Hematopoietic multipotent progenitor cell treated with erythropoietin and hydrocortisone succinate and interleukin-3 and kit ligand, for 15 days (in vitro differentiated cells): ENCODE measurements at places on chromosomes 16 and 17.

- DNase-seq: no peak
Measured at GRCh38 chr17:39098588-39098987, 52.8 kb downstream of the PLXDC1 start.

DNA sequence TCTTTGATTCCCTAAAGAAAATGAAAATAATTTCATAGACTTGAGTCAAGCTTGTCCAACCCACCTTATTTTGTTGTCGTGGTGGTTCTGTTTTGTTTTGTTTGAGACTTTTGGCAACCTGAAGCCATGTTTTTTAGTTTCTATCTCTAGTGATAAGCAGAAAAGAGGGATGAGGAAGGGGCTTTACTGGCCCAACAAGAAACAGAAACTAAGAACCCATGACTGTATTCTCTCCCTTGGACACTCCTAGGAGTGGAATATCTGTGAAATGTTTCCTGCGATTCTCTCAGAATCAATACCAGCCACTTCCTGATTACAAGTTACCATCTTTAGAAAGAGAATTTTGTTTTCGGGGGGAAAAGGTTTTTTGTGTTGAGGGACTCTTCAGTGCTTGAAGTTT is 207.5 kb downstream of the PRKCA start:
- DNase-seq: no peak

DNA sequence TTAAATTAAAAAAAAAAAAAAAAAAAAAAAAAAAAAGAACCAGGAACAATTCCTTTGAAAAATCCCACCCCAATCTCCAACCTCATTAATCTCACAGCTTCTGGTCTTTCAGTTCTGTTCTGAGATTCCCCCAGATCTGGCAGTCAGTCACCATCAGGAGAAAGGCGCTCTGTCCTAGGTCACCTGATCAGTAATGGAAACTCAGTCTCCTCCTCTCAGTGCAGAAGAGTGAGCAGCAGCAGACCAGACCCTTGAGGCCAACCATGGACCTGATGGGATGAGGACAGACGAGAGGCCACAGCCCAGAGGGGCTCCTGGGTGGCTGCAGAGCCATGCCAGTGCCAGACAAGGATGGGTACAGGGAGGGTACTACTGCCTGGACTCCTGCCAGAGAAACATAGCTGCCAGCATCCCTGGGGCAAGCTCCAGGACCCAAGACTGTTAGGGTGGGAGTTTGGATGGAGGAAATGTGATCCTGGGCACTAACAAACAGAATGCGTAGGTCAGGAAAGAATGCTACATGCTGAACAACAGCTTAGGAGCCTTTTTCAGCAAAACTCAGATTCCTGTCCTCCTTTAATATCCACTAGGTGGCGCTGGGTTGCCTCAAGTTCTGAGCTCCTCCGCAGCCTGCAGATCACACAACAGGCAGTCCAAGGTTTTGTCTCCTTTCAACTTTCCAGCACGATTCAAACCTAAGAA is 28.7 kb downstream of the MPG start:
- DNase-seq: peak; percentile 95

- peak; percentile 57 for DNase-seq
Measured at GRCh38 chr16:15874745-15875314, 13.6 kb downstream of the CEP20 start.

DNA sequence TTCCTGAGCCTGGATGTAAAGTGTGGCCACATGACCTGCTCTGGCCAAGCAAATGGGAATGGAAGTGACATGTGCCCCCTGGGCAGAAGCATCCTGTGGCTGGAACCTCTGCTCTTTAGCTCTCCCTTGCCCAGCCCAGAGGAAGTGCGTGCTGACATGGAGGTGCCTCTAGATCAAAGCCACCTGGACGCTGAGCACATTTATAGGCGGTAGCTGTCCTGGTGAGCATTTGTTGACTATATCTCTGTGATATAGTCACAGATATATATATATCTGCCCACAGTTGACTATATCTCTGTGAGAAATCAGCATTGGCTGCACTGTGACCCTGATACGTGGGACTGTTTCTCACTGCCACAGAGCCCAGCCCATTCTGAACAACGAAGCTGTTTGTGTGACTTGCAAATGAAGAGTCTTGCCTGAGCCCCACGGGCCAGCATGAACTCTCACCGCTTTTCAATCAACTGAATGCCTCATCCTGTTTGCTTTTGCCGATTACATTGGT is 118.8 kb downstream of the C16orf95 start:
- no peak for DNase-seq

DNA sequence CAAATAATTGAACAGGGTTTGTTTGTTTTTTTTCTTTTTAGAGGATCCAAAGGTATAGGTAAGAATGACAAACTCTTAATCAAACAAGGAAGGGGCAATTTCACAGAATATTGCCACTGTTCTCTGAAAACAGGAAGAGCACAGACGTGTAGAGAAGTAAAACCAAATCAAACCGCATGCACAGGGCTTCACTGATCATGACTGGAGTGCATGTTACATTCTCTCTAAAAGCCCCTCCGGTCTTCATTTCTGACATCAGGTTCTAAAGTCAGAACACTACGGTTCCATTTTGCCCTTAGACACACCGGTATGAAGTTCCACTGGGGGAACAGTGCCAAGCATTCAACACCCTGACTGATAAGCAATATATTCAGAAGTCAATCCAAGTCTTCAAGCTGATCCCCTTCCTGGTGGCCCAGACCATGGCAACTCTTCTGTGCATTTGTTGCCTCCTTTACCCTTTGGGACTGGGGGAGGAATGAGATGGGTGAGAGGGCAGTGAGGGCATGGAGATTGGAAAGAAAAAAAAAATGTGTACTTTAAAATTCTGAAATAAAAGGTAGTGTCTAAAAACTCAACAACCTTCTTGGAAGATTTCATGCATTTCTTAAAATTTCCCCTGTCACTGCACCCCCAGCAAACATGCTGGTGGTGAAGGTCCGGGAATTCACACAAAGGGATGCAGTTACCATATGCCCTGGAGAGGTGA is 1.4 kb downstream of the MMD start:
- DNase-seq: peak; percentile 65

DNA sequence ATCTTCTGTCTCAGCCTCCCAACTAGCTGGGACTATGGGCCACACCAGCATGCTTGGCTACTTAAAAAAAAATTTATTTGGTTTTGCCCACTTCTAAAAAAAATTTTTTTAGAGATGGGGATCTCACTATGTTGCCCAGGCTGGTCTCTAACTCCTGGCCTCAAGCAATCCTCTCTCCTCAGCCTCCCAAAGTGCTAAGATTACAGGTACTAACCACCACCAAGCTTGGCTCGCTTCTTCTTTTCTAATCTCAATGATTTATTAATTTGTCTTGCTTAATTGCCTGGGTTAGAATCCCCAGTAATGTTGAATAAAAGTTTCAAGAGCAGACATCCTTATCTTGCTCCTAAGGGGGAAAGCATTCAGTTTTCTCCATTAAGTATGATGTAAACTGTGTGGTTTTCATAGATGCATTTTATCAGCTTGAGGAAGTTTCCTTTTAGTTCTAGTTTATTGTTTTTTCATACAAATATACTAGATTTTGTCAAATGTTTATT is 65.8 kb upstream of the NACA2 start:
- no peak for DNase-seq

DNA sequence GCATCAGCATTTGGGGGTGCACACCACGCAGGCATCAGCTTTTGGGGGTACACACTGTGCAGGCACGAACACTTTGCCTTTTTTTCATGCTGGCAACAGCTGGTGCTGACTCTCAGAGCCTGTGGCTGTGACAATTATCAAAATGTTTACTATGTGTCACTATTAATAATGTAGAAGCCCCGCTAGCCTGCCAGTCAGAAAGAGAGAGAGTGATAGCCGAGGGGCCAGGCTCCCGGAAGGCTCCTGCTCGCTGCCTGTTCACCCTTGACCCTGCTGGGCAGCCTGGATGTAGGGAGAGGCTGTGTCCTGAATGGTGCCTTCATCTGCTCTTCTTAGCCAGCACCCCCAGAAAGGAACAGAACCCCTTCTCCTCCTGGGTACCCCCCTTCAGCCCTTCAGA is 61.9 kb downstream of the SDK2 start:
- DNase-seq: no peak
